ENCODE measurements at places on chromosomes 5 and 9. TPM values are rescaled to one million over a fixed set of nuclear protein-coding genes. Genes with fewer than 3 reads are reported as not detected.

The SYK gene
- polyA plus RNA-seq = 20.1 TPM

The EQTN gene
- polyA plus RNA-seq = 0.39 TPM

The TPRN gene
- polyA plus RNA-seq = 11.1 TPM

DNA sequence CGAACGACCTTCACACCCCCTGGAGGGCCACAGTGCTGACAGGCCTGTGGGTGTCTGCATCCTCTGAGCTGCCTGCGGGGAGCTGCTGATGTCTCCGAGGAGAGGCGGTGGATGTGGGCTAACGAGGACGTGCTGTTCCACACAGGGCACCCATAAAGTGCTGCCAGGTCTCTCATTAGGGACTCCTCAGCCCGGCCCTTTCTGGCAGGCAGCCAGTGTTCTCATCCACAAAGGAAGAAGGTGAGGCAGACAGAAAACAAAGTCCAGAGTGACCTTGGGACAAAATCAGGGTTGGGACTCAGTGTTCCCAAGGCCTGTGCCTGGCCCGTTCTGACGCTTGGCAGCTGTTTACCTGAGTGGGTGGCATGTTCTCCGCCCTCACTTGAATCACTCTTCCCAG lies 29.3 kb downstream of the CARTPT start:
- DNase-seq = no peak

- DNase-seq = peak; percentile 90
Observed at GRCh38 chr5:139660923-139661814, 13.0 kb downstream of the CXXC5 start.

GRCh38 chr9:93258818-93259489 lies 75.0 kb downstream of the WNK2 start:
- DNase-seq = no peak

DNA sequence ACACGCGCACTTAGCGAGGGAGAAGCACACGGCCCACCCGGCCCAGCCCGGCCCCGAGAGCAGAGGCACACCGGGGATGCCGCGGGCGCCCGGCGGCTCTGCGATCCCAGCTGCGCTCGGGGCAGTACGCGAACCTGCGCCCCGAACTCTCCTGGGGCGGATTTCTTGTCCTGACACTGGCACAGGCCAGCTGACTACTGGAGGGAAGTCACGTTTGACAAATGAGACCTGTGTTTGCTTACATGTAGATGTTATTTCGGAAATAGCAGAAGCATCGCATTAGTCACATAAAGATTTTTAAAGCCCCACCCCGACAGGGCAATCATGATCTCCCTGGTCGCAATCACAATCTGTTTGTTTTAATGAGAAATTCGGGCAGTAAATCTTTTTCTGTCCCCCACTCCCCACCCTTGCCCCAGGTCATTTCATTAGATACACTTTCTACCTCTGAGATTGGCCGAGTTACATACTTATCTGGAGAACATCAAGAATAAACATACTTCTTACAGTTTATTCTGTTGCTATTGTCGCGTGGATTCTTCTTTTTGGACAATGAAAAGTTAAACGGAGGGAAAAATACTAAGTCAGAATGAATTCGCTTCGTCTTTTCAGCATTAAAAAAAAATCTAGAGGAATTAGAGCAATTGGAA lies 518.9 kb downstream of the CTNND2 start:
- DNase-seq = no peak

DNA sequence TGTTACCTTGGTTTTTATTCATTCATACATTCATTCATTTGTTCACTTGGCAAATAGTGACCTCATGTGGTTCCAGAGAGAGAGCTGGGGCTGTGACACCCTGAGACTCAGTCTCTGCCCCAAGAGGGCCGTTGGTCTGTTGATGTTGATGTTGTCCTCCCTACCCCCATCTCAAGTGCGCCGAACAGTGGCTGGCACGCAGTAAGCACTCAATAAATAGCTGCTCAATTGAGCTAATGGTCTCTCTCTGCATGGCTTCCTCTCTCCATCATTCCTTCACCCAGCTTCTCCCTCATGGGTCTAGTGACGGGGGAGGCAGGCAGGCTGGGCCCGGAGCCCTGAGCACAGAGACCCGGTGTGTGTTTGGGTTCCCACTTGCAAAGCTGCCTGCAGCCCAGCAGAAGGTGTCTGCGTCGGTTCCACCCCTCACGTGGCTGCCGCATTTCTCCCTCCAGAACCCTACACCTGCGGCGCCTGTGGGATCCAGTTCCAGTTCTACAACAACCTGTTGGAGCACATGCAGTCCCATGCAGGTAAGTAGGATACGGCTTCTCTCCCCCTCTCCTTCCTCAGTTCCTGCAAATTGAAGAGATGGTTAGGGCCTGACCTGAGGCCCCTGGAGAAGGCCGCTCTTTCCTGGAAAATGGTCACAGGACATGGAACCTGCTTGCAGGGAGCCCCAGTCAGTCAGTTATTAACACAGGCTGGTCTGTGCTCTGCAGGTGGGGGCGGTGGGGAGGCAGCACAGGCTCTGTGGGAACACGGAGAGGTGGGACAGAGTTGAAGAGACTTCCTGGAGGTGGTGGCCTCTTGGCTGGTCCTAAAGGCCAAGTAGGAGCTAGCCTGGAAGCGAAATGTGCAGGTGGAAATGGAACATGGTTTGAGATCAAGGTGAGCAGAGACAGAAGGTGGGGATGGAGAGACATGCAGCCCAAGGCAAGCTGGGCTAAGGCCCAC lies 42.0 kb downstream of the AMBP start:
- DNase-seq = no peak

DNA sequence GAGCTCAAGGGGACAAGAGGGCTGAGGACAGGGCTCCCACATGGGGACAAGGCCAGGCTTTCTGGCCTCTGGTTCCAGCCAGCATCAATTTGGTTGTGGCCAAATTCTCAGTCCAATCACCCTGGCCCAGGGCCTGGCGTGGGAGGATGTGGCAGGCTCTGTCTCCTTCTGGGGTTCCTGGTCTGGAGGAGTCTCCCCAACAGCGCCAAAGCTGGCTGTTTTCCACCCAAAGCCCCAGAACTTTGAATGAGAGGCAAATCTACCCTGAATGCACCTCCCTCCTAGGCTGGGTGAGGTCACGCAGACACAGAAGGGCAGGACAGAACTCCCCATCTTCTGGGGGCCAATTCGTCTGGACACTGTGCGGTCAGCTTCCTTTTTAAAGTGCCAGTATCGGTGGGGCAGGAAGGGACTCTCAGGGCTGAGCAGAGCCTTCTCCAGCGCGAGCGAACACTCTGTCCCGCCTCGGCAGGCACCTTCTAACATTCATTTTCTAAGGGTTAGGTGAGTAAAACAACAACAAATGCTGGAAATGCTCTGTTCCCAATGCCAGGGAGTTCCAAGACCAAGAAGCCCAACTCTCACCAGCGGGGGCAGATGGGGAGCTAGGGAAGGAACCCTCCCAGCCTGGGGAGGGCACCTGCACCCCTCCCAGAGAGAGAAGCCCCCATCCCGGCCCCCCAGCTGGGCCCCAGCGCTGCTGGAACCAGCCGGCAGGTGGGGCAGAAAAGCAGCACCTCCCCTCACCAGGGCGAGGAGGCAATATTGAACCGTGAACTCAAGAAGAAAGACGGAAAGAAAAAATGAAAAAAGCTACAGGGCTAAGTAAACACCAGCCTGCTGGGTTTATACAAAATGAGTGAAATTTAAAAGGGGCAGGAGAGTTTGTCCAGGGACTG lies 3.7 kb upstream of the DPM2 start:
- peak; percentile 54 for DNase-seq

DNA sequence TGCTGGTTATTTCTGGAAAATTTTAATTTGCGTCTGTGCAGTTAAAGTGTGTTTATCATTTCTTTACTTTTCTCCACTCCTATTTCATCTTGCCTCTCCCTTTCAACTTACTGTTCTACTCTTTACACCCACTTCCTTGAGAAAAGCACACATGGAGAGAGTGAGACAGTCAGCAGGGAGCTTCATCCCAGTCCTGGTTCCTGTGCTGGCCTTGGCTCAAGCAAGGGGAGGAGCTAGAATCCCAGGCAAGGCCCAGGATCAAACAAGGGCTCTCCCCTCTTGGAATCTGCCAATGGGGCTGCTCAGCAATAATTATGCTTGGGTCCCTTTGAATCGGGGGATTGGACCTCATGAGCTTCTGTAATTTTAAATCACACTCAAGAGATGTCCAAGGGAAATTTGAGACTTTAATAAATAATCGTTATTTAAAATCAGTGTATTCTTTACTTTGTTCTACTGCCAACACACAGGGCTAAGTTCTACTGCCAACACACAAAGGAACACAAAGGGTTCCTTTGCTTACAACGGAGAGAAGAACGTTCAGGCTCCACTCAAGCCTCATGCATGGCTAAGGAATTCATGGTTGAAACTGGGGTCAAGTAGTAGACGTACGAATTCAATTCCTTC lies 439.3 kb upstream of the DAB2 start:
- DNase-seq = no peak

GRCh38 chr9:133792721-133793470 lies 54.7 kb upstream of the SARDH start:
- peak; percentile 62 for DNase-seq

Data from left lung (tissue), 14 donors.